Mucosa of descending colon (tissue), 3 donors: ENCODE measurements at places on chromosomes 1 and 21.

GRCh38 chr1:87404296-87404695 is 75.6 kb downstream of the LMO4 start:
- no peak for DNase-seq

- no peak for DNase-seq
These were observed 8.0 kb upstream of the FCAMR start for GRCh38 chr1:206978259-206978658.

DNA sequence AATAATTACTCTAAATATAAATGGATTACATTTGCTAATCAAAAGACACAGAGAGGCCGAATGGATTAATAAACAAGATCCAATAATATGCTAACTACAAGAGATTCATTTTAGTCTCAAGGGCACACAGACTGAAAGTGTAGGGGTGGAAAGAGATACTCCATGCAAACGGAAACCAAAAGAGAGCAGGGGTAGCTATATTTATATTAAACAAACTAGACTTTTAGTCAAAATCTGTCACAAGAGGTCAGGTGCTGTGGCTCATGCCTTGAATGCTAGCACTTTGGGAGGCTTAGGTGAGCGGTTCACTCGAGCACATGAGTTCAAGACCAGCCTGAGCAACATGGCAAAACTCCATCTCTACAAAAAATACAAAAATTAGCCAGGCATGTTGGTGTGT is 33.6 kb upstream of the DISP1 start:
- DNase-seq = no peak

- DNase-seq = no peak
These were observed 110.3 kb downstream of the ZNF281 start for GRCh38 chr1:200299571-200299970.

GRCh38 chr1:12722626-12723025 is 6.7 kb downstream of the AADACL3 start:
- DNase-seq = no peak

DNA sequence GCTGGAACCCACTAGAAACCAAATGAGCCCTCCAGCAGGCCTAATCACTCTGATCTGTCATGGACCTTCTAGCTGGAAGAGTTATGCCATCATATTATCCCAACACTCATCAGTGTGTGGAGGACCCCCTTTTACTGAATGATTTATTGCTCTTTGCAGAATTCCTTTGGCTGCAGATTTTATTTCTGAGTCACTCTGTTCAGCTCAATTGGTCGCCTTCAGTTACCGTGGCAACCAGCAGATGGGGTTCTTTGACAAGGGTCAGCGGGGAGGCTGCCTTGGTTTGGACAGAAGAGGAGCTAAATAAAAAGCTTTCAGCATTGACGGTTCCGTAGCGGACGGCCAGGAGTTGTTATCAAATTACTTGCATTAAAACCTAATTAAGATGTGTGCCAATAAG is 220.1 kb downstream of the SDCCAG8 start:
- no peak for DNase-seq

- no peak for DNase-seq
These were observed 8.2 kb downstream of the DNALI1 start for GRCh38 chr1:37564892-37565291.

DNA sequence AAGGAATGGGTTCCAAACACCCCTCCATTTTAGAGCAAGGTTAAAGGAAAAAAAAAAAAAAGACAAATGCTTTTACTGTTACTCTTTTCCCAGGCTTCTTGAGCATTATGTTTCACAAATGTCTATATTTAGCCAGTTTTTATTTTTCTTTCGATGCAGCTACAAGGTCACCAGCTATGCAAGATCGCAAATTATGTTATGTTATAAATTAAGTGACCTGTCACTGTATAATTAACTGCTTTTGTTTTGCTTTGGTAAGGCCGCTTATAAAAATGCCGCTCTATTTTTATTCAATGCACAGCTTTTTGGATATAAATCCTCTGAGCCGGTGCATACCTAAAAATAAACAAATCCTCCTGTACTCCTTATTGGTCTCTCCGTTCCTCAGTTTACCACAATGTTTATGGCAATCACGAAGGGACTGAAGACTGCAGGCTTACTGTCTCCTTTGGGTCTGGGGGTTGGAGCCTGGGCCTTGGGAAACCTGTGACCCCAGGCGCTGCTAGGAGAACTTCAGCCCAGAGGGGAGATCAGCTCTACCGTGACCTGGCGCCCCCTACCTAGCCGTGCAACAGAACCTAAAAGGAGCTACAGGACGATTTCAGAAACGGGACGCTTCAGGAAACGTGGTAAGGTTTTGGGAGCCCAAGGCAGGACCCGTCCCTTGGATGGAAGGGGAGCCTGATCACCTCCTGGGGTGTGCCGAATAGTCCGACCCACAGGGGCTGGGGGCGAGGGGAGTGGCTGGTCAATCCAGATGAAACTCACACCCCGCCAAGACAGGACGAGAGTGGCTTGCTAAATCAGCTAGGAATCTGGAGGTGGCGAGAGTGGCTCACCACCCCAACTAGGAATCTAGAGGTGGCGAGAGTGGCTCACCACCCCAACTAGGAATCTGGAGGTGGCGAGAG is 101.2 kb upstream of the CD55 start:
- no peak for DNase-seq

DNA sequence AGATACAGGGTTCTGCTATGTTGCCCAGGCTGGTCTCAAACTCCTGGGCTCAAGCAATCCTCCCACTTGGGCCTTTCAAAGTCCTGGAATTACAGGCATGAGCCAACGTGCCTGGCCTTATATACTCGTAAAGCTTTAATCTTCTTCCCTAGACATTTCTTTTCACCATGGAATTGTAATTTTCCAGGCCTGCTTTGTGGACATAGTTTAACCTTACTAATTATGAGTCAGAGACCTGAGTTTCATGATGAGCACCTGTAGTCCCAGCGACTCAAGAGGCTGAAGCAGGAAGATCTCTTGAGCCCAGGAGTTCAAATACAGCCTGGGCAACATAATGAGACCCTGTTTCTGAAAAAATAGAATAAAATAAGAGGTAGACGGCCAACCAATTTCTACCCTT is 12.3 kb downstream of the PATJ start:
- DNase-seq = no peak

GRCh38 chr1:204826970-204827369 is 43.7 kb upstream of the NFASC start:
- peak; percentile 49 for DNase-seq

DNA sequence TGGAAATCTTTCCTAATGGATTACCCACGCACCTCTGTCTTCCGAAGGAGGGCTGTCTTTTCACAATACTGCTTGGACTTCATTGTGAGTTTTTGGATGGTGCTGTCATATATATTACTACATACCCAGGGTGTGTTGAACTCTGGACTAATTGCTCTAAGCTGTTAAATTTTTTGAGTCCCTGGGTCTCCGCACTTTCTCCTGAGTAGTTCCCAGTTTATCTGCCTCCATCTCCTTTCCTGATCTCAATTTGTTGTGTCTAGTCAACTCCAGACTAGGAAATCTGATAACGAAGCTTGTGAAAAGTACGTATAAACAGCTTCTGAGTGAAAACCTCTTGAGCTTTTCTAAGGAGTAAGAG is 211.1 kb downstream of the ROR1 start:
- no peak for DNase-seq

- peak; percentile 46 for DNase-seq
These were observed 18.7 kb downstream of the SLC19A1 start for GRCh38 chr21:45523411-45524101.

GRCh38 chr1:112714313-112715263 is 544 bp downstream of the PPM1J start:
- DNase-seq = peak; percentile 42

DNA sequence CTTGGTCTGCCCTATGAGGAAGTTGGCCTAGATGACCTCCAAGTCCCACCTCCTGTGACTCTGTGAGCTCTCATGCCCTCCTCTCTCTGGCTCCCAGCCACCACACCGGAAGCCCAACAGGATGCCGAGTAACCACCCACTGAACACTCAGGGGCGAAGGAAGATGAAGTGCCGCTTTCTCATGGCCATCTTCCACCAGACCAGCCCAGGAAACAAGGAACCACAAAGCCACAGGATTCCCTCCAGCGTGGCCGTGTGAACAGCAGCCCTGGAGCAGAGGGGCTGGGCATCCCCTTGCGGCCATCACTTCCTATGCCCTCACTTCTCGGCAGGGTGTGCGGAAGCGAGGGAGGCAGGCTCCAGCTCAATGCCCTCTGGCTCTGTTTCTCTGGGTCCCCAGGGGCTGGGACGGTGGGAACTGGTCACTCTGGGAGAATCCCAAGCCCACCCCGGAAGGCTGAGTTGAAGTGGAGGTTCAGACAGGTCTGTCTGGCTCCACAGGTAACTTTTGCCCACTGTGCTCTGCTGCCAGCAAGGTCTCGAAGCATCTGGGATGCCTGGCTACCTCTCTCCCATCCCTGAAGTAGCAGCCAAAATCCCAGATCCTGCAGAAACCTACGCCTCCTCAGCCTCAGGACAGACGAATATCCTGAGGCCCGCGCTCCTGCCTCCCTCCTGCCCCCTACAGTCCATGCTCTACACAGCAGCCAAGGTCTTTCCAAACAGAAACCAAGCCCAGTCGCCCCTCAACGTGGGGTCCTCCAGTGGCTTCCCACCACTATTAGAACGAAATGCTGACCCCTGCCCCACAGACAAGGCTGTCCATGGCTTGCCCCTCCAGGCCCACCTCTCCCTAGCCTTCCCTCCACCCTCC is 44.2 kb upstream of the ECE1 start:
- DNase-seq = peak; percentile 75

DNA sequence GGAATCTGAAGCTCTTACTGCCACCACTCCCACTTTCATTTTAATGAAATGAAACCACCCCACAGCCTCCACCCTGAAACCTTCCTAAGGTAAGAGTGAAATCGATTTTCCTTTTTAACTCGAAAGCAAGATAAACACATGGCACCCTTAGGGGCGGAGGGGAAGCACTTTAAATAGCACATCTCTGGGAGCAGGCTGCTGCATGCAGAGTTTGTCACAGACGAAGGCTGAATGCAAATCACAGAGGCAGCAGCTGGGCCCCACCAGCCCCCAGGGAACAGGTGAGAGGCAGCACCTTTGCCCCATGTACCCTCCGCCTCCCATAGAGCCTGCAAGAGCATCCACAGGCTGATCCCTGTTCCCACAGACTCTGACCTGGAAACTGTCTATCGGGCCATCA is 60.0 kb upstream of the GRIK3 start:
- DNase-seq = no peak

DNA sequence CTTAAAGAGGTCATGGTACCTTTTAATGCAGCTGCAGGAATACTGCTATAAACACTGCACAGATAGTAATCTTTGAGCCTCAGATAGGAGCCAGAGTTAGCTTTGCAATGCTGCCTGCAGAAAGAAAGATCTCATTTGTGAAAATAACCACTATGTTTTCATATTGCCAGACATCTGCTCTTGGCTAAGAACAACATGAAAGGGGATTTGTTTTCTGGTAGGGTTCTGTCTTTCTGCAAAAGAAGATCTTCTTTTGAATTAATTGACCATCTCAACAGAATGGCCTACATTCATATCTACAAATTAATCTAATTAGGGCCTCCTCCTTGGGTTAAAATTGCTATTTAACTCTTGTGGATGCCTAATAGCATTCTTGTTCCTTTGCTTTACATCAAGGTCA is 177.6 kb upstream of the DPYD start:
- DNase-seq = no peak

DNA sequence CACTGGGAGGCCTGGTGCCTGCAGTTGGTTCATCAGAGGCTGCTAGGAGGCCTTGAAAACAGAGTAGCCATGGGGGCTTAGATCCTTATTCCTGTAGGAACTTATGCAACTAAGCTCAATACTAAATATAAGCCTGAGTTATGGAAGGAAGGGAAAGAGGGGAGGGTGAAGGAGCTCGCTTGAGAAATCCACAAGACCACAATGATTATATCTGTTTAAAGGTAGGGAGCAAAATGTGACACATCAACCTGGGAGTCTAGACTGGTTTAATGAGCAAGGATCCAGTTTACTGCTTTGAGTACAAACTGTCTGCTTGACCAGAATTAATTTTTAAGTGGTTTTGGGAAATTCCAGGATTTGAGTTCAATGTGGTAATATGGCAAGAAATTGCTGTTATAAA is 20.4 kb upstream of the ANGPTL7 start:
- DNase-seq = no peak

- DNase-seq = peak; percentile 37
These were observed 33.7 kb upstream of the VASH2 start for GRCh38 chr1:212916481-212917133.

GRCh38 chr1:219810451-219810850 is 117.9 kb downstream of the SLC30A10 start:
- DNase-seq = no peak
